ENCODE measurements at places on chromosomes 13 and 19. TPM values are rescaled to one million over a fixed set of nuclear protein-coding genes. Genes with fewer than 3 reads are reported as not detected.

DNA sequence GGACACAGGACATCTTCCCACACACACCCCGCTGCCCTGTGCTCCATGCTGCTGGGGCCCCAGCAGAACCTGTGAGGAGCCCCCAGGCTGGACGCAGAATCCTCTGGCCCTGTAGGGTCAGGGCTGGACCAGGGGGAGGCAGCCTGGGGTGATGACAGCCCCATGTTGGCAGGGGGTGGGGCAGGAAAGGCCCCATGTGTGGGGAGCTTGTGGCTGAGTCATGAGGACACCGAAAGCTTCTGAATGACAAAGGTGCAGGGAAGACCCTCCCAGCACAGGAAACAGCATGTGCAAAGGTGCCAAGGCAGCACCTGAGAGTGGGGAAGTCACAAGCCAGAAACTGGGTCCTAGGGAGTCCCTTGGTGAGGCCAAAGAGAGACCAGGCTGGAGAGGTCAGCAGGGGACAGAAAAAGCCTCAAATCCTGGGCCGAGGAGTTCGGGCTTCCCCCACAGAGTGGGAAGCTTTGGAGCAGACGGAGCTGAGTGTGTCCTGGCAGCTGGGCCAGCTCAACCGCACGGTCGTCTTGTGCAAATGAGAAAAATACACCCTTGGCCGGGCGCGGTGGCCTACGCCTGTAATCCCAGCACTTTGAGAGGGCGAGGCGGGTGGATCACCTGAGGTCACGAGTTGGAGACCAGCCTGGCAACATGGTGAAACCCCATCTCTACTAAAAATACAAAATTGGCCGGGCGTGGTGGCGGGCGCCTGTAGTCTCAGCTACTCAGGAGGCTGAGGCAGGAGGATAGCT lies 17.5 kb downstream of the ATP8B3 start:
- DNase-seq: no peak

GRCh38 chr13:22629374-22629773 lies 551.4 kb upstream of the SGCG start:
- DNase-seq: no peak

- no peak for DNase-seq
Observed at GRCh38 chr13:26663791-26664190, 96.8 kb downstream of the GPR12 start.

- peak; percentile 80 for DNase-seq
Observed at GRCh38 chr19:11268783-11269267, 6.5 kb upstream of the DOCK6 start.

DNA sequence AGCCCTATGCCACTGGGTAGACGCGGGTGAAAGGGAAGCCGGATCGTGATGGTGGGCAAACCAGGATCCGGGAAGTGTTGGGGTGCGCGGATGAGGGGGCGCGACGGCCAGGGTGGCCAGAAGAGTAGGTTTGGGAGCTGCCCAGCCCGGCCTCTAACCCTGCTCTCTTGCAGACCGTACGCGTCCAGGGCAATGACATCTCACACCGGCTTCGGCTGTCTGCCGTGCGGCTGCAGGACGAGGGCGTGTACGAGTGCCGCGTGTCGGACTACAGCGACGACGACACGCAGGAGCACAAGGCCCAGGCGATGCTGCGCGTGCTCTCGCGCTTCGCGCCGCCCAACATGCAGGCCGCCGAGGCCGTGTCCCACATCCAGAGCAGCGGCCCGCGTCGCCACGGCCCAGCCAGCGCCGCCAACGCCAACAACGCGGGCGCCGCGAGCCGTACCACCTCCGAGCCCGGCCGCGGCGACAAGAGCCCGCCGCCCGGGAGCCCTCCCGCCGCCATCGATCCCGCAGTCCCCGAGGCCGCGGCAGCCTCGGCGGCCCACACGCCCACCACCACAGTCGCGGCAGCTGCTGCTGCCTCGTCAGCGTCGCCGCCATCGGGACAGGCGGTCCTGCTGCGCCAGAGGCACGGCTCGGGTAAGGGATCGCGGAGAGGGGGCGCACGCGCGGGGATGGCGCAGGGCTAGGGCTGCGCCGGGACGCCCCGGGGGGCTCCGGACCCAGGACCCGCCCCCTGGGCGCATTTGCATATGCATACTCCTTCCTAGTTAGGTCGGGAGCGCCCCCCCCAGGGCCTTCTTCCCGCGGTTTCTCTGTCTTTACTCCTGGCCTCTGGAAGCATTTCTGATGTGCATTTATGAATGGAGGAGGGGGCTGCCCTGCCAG lies 4.1 kb downstream of the VSTM2B start:
- DNase-seq: peak; percentile 53

DNA sequence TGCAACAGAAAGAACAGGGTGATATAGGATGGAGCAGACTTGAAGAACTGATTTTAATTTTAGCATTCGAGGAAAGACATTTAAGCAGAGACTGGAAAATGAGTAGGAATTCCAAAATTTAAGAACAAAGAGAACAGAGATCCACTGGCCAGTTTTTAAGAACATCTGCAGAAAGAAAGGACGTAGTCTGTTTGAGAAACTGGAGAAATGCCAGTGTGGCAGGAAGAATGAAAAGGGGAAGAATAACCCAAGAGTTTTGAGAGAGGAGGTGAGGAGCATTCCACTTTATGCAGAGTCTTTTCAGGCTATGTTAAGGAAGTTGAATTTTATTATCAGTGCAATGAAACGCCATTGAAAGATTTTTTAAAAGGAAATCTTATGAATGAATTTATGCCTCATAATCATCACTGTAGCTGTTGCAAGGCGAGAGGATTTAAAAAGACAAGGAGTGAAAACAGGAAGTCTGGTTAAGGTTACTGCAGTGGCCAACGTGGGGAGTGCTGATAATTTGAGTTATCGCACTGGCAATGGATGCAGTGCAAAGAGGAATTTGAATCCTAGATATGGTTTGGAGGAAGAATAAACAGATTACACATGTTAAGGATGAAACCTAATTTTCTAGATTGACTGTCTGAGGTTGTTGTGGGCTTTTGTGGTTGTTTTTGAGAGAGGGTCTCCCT lies 253.8 kb downstream of the DACH1 start:
- no peak for DNase-seq

GRCh38 chr13:73138276-73138637 lies 79.5 kb downstream of the KLF5 start:
- no peak for DNase-seq

- DNase-seq: no peak
Observed at GRCh38 chr13:100610391-100611347, 22.1 kb upstream of the GGACT start.

DNA sequence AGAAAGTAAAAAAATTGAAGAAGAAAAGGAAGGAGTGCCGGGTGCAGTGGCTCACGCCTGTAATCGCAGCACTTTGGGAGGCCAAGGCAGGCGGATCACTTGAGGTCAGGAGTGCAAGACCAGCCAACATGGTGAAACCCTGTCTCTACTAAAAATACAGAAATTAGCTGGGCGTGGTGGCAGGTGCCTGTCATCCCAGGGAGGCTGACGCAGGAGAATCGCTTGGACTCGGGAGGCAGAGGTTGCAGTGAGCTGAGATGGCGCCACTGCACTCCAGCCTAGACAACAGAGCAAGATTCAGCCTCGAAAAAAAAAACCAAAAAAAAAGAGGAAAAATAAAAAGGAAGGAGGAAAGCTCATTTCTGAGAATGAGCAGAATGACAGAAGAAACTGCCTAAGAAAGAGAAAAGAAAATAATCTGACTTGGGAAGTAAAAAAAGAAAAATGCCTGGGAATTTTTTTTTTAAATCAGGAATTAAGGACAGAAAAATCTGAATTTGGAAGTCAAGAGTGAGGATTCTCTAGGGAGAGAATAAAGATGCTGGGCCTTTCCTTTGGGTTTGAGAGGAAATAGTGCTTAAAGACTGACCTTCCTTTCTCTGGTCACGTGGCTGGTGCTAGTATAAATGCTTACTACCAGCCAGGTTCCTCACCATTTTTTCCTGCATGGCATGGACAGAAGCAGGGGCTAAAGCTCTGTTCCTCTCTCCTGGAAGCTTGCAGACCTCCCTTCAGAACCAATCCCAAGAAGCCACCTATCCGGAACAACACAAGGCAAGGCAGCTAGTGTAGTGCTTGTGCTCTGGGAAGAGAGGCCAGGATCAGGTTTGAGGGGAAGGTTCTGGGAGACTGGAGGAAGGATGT lies at the start of gene FFAR2:
FFAR2 (plus strand) TSS at position 652 of the 864 bp plus-strand sequence. CDS start 1,458 bp downstream, outside the sequence.
- DNase-seq: no peak

GRCh38 chr13:24187185-24187584 lies 26.7 kb downstream of the SPATA13 start:
- no peak for DNase-seq

SYNGR4 gene
- not detected for polyA plus RNA-seq
